Thyroid gland (tissue), 4 donors: ENCODE measurements at places on chromosomes 2 and 18. TPM values are rescaled to one million over a fixed set of nuclear protein-coding genes. Genes with fewer than 3 reads are reported as not detected.

DNA sequence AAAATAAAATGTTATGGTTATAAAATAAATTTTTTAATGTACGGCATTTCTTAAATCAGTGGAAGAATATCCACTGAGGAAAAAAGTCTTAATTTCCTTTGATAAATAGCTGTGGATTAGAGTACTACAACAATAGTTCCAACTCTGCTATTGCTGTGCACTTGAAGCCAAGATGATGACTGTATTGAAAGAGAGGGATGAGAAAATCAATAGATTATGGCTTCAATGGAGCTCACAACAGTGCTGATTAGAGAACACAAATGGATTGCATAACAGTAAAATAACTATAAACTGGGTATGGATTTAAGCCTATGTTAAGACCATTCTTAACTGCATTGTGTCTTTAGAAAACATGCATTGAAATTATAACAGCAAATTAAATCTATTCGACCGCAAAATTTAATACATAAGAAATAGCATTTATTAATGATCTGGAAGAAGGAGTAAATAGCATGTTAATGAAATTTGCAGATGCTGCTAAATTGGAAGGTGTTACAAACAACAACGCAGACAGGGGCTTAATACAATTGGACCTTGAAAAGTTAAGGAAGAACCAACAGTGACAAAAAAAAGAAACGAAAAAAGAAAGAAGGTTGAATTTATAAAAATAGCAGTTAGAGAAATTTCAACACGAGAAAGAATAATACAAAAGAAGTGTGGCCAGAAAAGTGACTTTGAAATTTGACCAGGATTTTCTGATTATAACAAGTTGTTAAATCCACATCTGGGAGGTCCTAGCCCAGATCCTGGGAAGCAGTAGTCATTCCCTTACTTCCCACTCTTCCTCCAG lies 8.6 kb upstream of the MAP3K20 start:
- H3K4me3 ChIP-seq, result no peak overlapping the region
- no peaks in the 10 kb centered on the region for H3K4me1 ChIP-seq
- no peak overlapping the region for H3K27ac ChIP-seq
- H3K36me3 ChIP-seq, result no peaks in the 10 kb centered on the region
- no peaks in the 10 kb centered on the region for H3K27me3 ChIP-seq

GRCh38 chr18:23302851-23303527 lies 150.1 kb upstream of the RIOK3 start:
- no peaks in the 10 kb centered on the region for H3K4me1 ChIP-seq
- no peak overlapping the region for H3K27ac ChIP-seq
- DNase-seq, result no peak
- no peaks in the 10 kb centered on the region for H3K27me3 ChIP-seq
- H3K36me3 ChIP-seq, result no peaks in the 10 kb centered on the region

- no peak overlapping the region for H3K4me3 ChIP-seq
- no peaks in the 10 kb centered on the region for H3K36me3 ChIP-seq
- H3K27me3 ChIP-seq, result no peaks in the 10 kb centered on the region
- no peak overlapping the region for H3K27ac ChIP-seq
- no peaks in the 10 kb centered on the region for H3K4me1 ChIP-seq
These were observed 22.4 kb upstream of the PTPRM start for GRCh38 chr18:7544686-7545085.

- H3K4me3 ChIP-seq, result no peak overlapping the region
- no peaks in the 10 kb centered on the region for H3K36me3 ChIP-seq
- no peak overlapping the region for H3K27ac ChIP-seq
- no peaks in the 10 kb centered on the region for H3K4me1 ChIP-seq
These were observed 47.0 kb downstream of the FAM178B start for GRCh38 chr2:96939415-96939814.

The HRH4 gene
- not detected for total RNA-seq
